ENCODE measurements at places on chromosomes 2 and 18.

DNA sequence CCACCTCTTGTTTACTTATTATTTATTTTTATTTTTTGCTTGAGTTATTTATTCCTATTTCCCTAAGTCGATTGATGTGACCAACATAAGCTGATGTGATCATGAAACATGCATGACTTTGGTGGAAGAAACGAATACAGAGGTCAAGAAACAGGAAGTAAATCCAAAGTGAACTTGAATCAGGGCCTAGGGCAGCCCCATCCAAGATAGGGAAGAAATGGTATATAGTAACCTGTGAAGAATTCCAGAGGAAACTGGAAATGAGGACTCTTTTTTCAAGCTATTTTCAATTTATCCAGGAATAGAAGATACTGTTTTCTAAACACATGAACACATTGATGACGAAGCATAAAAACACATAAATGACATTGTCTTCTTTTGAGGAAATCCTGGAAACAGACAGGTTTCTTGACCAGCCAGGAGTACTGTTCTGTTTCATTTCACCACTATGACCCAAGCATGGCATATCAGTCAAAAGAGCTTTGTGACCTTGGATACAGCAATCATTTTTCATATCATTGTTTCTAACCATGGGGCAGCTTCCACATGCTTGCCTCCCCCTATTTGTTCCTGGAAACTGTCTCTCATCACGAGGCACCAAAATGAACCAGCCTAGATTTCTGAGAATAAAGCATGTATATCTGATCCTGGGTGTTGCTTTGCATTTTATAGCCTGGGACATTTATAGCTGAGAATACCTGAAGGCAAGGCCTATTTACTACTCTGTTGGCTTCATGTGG lies 9.1 kb upstream of the LCLAT1 start:
- DNase-seq, result peak; percentile 34

DNA sequence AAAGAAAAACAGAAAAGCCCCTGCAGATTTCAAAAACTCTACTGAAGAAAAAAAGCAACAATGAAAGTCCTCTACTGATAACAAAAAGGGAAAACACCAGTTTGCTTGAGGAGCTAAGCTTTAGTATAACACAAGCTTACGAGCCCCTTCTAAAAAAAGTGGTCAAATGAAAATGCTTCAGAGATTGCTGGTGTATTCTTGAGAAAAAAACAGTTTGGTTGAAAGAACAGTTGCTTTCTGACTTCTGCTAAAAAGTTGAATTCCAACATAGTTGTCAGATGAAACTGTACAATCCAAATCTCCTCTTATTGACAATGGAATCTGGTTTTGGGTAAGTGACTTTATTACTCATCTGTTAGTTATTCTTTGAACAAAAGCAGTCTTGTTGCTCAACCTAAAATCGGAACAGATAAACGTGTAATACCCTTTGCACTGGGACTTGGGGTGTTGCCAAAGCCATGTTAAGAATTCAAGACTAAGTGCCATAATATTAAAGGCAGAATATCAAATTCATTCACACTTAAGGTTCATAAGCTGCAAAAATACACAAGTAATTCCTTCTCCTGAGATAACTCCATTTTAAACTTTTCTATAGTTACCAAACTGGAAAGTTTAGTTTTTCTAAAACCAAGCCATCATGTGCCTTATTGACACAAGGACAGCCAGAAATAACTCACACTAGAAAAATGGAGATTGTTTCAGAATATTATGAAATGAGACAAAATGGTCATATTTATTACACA lies 45.3 kb upstream of the SPAG16 start:
- peak; percentile 25 for DNase-seq

DNA sequence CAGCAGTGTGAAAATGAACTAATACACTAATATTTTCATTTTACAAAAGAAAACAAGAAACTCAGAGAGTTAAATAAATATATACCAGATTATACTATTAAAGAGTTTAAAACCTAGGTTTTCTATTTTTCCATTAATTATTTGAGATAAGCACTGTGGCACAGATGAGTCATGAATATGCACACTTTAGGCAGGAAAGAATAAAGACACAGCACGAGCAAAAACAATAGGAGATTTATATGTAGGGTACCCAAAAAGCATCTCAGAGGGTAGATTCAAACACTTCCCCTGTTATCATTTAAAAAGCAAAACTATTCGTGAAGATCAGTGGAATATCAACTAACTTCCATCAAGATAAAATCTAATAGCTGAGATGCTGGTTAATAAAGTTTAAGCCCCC lies 430.6 kb downstream of the ERBB4 start:
- DNase-seq, result peak; percentile 9

GRCh38 chr2:119544939-119545475 lies 758 bp downstream of the CFAP221 start:
- DNase-seq, result no peak

- DNase-seq, result peak; percentile 29
These were observed 693.4 kb downstream of the SOCS6 start for GRCh38 chr18:70982292-70982691.

GRCh38 chr2:96116879-96117533 lies 635 bp upstream of the ADRA2B start:
- DNase-seq, result no peak

GRCh38 chr18:77935342-77935741 lies 685.7 kb downstream of the GALR1 start:
- DNase-seq, result no peak

- no peak for DNase-seq
These were observed 153.5 kb upstream of the CAVIN2 start for GRCh38 chr2:192000196-192000980.

GRCh38 chr18:47180765-47181164 lies 4.6 kb upstream of the IER3IP1 start:
- no peak for DNase-seq

- DNase-seq, result no peak
These were observed 234.6 kb upstream of the SIX3 start for GRCh38 chr2:44706681-44707553.

DNA sequence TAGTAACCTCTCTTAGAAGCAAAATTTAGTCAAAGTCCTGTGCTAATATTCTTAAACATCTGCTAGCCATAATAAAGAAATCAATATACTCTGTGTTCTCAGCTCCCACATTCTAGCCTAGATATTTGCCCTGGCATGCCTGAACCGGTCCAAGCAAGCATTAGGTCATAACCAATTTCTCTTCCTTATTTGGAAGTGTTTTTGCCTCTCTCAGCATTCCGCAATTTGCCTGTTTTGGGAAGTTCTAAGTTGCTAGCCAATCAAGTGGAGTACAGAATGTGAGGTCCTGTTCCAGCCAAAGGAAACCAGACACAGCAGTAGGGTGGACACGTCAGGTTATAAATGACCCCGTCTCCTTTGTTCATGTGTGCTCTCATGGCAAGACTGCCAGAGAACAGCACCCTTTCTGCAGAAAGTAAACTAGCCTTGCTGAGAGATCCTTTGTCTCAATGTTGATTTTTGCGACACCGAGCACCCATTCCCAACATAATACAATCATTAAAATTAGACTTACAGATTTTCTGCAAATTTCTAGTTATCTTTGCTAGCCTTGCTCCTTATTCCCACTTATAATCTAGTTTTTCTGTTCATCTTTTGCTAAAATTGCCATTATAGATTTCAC lies 13.0 kb upstream of the SULT1C4 start:
- no peak for DNase-seq

DNA sequence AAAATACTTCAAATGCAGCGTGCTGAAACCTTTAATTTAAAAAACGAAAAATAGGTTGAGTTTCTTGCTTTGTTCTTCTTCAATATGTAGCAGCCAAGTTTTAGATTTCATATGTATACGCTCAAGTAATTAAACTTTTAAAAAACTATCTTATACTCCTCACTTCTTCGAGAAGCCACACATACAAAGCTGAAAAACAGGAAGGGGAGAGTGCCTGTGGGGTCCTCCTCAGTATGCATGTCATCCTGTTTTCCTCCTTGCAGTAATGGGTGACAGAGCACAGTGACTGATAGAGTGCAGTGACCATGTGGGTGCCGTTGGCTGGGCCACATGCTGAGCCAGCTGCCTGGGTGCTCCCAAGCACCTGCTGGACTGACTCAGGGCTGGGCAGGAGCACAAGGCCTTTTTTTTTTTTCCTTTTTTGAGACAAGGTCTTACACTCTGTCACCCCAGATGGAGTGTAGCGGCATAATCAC lies 33.3 kb downstream of the UXS1 start:
- no peak for DNase-seq

DNA sequence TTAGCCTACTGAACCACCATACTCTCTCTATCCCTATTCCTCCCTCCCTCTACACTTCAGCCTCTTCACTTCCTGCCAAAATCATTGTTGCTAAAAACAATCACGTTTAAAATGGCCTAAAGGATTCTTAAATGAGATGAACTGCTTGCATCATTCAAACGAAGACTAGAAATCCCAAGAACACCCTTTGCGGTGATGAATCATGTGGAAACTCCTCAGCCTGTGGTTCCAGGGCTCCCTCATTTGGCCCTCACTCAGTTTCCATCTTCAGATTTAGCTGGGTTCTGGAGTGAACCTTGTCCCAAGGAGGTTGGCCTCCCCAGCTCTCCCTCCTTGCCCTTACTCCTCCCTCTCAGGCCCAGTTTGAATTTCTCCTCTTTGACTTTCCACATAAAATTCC lies 125.6 kb upstream of the CDC42EP3 start:
- DNase-seq, result no peak

DNA sequence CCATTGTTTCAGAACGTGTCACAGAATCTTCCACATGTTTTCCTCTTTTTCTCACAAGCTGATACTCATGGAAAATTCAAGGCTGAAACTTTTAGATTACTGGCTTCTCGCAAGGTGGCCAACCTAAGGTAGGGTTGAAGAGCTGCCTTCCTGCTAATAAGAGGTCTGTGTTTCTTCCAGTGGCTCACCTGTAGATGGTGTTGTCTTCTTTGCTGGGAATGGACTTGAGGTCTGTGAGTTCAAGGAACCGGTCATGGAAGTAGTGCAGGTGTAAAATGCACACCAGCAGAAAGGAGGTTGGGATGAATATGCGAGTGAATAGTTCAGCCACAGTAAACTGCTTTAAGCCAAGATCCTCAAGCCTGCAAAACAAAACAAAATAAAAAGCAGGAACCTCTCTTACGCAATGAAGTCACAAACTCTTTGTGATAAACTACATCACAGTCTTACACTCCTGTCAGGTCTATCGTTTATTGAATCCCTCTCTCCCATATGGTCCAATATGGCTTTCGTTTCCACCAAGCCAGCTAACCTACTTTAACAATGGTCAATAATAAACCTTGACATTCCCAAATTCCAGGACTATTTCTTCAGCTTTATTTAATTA lies 258.9 kb downstream of the NAPG start:
- peak; percentile 4 for DNase-seq

GRCh38 chr18:9700261-9700796 lies 7.8 kb upstream of the RAB31 start:
- DNase-seq, result no peak

DNA sequence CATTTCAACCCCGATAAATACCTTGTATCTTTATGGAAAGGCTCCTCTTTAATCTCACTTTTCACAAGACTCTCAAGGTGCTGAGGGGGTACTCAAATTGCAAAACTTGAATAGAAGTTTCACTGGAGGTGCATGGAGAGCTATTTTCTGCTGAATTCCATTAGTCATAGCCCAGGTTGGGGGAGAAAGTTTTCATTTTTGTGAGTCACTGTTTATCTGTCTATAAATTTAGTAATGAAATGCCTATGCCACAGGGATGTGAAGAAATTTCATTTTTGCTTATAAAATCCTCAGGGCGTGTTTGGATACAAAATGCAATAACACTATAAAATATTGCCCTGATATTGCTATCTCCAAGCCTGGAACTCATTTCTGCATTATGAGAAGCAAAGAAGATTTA lies 346.3 kb downstream of the LRATD1 start:
- DNase-seq, result no peak

DNA sequence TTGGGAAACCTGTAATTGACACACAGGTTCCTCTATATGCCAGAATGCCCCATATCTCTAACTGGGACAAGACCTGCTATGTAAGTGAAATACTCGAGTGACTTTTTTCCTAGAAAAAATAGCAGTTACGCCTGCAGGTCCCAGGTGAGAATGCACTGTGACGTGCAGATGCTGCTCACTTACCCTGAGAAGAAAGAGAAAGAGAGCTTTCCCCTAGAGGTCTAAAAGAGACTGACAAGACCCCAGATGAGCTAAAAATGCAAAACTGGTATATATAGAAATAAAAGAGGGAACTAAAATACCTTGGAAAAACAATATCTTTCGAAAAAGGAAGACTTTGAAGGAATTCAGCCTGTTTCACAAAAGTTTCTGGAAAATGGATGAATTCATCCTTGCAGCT lies 383.0 kb upstream of the DCC start:
- DNase-seq, result no peak

DNA sequence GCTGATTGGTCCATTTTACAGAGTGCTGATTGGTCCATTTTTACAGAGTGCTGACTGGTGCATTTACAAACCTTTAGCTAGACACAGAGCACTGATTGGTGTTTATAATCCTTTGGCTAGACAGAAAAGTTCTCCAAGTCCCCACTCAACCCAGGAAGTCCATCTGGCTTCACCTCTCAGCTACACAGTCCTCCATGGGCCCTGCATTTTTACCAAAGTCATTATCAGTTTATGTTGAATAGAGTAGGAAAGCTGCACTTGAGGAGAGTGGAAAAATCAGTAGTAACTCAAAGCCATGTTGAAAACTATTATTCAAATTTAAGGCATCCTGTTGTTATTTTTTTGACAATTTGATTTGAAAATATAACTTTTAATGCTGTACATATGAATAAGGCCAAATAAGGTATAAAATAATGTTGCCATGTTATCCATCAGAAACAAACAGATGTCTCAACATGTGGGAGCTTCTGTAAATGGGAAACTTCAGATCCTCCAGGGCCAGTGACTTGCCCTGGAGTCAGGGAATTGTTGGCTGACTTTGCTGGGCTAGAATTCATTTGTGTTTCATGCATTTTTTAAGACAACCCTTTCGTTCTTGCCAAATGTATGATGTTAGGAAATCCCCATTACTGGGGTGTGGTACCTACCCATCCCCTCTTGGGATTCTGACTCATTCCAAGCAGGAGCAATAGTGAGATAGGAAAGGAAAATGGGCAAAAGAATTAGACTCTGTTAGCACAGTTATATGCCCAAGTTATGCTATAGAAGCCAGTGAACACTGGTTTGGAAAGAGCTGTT lies 37.8 kb upstream of the CCDC195 start:
- no peak for DNase-seq

DNA sequence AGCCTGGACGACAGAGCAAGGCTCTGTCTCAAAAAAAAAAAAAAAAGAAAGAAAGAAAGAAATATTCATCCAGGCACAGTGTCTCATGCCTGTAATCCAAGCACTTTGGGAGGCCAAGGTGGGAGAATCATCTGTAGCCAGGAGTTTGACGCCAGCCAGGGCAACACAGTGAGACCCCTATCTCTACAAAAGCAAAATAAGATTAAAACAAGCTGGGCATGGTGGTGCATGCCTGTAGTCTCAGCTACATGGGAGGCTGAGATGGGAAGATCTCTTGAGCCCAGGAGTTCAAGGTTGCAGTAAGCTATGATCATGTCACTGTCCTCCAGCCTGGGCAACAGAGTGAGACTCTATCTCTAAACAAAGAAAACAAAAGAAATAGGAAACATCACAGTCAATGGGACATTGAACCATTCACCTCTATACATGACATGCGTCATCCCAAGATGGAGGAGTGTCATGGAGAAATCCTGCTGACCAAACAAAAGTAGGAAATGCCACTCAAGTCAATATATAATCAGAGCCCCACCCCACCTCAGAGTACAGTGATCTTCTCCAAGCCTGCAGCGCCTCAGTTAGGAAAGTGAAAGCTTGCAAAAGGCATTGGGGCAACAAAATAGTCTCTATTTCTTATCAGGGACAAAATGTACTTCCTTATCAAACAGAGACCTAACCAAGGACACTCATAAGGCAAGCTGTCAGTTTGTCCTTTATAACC lies 9.8 kb downstream of the FEV start:
- DNase-seq, result no peak

GRCh38 chr2:79529636-79530035 lies 16.8 kb downstream of the CTNNA2 start:
- no peak for DNase-seq

Data from dermis microvascular lymphatic vessel endothelial cell (primary cell).